ENCODE measurements at places on chromosomes 1 and 21.
A peak's percentile ranks its signal among the peaks of the same experiment; 100 is the strongest.

DNA sequence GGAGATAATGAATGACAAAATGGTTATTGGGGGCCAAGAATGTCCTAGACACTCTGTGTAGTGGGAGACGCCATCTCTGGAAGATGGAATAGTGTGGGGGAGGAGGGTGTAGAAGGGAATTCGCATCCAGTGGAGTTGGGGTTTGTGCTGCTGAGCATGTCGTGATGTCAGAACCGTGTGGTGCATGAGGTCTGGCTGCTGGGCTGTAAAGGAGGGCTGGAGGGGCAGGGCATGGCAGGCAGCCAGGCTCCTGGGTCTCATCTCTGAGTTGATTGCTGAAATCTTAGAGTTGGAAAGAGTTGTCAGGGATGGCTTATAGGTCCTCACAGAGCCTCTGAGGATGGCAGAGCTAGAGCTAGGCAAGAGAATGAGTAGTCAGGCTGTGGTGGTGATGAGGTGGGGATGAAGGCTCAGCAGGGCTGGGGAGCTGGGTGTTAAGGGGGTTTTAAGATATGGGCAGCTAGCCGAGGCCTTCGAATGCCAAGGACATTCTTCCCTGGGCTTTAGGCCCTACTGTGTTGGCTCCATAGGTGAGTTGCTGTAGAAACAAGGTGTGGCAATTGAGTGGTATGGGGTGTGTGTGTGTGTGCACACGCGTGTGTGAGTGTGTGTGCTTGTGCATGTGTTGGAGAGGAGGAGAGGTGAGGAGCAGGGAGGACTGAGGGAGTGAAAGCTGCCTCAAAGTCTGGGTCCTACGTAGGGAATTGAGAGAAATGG lies 1.9 kb downstream of the PPFIA4 start:
- H3K4me1 ChIP-seq, result peaks cover 33% of the 10 kb centered on the region
- no peaks in the 10 kb centered on the region for H3K27me3 ChIP-seq
- peak overlapping the region; percentile 10 for H3K4me3 ChIP-seq
- peaks cover 10% of the 10 kb centered on the region for H3K36me3 ChIP-seq

GRCh38 chr1:24963943-24964693 lies 34.0 kb upstream of the RUNX3 start:
- H3K4me1 ChIP-seq, result no peaks in the 10 kb centered on the region
- no peaks in the 10 kb centered on the region for H3K27me3 ChIP-seq
- no peaks in the 10 kb centered on the region for H3K36me3 ChIP-seq

- peaks cover 2% of the 10 kb centered on the region for H3K27me3 ChIP-seq
- H3K4me1 ChIP-seq, result peaks cover 2% of the 10 kb centered on the region
- no peak overlapping the region for H3K27ac ChIP-seq
- no peak for DNase-seq
- no peak overlapping the region for H3K4me3 ChIP-seq
Observed at GRCh38 chr1:24155011-24155782, 12.3 kb upstream of the IL22RA1 start.

DNA sequence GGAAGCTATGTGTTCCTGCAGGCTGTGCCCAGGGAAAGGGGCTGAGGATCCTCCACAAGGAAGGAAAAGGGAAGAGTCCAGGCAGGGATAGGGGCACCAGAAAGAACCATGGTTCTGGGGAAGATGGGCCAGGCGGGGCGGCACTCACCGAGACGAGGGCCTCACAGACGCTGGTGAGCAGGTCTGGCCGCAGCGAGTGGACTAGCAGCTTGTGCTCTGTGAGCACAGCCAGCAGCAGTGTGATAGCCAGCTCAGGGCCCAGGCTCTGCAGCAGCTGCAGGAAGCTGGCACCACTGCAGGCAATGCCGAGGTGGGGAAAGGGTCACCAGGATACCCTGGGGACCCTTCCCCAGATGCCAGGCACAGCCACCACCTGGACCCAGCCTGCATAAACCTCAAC lies 5.8 kb downstream of the DENND4B start:
- H3K4me1 ChIP-seq, result peaks cover 10% of the 10 kb centered on the region
- no peaks in the 10 kb centered on the region for H3K27me3 ChIP-seq
- H3K27ac ChIP-seq, result no peak overlapping the region
- no peak overlapping the region for H3K4me3 ChIP-seq
- peaks cover 45% of the 10 kb centered on the region for H3K36me3 ChIP-seq

DNA sequence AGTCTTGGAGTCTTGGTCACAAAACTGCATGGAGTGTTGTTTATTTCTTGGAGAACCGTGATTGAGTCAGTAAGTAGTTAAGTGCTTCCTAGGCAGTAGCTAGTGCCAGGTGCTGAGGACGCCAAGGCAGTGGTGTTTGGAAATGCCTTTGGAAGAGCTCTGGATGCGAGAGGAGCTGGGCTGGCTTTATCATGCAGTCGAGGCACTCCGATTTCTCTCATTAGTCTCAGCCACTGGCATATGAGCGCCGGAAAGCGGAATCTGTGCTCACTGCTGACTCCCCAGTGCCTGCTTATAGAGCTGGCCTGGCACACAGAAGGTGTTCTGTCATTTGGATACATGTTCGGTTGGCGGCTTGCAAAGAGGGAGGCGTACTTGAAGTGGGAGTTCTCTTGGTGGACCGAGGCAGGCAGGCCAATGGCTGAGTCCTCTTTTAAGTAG lies 3.6 kb downstream of the TENT5C start:
- H3K27ac ChIP-seq, result peak overlapping the region; percentile 30
- no peaks in the 10 kb centered on the region for H3K27me3 ChIP-seq
- no peaks in the 10 kb centered on the region for H3K36me3 ChIP-seq
- peak overlapping the region; percentile 52 for H3K4me3 ChIP-seq
- peaks cover 59% of the 10 kb centered on the region for H3K4me1 ChIP-seq

- H3K27ac ChIP-seq, result peak within 1 kb of the TSS; percentile 91
- H3K4me3 ChIP-seq, result peak within 1 kb of the TSS; percentile 94
- peak; percentile 50 for DNase-seq
Observed at GRCh38 chr21:15064576-15065391, at the start of gene NRIP1. TSS of gene NRIP1 (minus strand) at chr21:15065000. CDS start at chr21:14968192, 96,808 bp downstream.

GRCh38 chr1:95547005-95547404 lies 313.0 kb downstream of the RWDD3 start:
- no peak overlapping the region for H3K27ac ChIP-seq
- no peak for DNase-seq
- H3K4me1 ChIP-seq, result no peaks in the 10 kb centered on the region
- no peaks in the 10 kb centered on the region for H3K36me3 ChIP-seq
- no peak overlapping the region for H3K4me3 ChIP-seq

- no peaks in the 10 kb centered on the region for H3K27me3 ChIP-seq
- no peak overlapping the region for H3K27ac ChIP-seq
- DNase-seq, result no peak
- no peaks in the 10 kb centered on the region for H3K4me1 ChIP-seq
- peaks cover 4% of the 10 kb centered on the region for H3K36me3 ChIP-seq
- H3K4me3 ChIP-seq, result no peak overlapping the region
Observed at GRCh38 chr1:15671430-15671829, 12.7 kb upstream of the PLEKHM2 start.

- H3K36me3 ChIP-seq, result no peaks in the 10 kb centered on the region
- no peak overlapping the region for H3K4me3 ChIP-seq
- no peak for DNase-seq
- no peaks in the 10 kb centered on the region for H3K27me3 ChIP-seq
- H3K4me1 ChIP-seq, result no peaks in the 10 kb centered on the region
- no peak overlapping the region for H3K27ac ChIP-seq
Observed at GRCh38 chr1:210437781-210438180, 109.1 kb downstream of the HHAT start.

DNA sequence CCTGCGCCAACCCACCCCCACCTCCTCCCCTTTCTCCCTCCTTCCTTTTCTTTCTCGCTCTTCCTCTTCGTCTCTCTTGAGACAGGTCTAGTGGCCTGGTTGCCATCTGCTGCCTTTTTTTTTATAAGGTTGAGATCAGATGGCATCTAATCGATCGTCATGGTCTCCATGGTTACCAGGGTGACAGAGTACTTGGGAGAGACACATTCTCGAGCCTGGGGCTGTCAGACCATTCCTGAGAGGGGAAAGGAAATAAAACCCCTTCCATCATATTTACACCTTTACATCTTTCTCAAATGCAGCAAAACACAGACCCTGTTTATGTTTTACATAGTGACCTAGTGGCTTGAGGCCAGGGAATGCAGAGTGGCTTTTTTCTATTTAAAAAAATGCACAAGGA lies 53.5 kb upstream of the SLC22A15 start:
- H3K4me1 ChIP-seq, result no peaks in the 10 kb centered on the region
- no peaks in the 10 kb centered on the region for H3K36me3 ChIP-seq
- H3K4me3 ChIP-seq, result no peak overlapping the region
- no peaks in the 10 kb centered on the region for H3K27me3 ChIP-seq
- no peak for DNase-seq
- H3K27ac ChIP-seq, result no peak overlapping the region

All from thoracic aorta (tissue), 2 donors.